ENCODE measurements at places on chromosomes 5 and 9.

DNA sequence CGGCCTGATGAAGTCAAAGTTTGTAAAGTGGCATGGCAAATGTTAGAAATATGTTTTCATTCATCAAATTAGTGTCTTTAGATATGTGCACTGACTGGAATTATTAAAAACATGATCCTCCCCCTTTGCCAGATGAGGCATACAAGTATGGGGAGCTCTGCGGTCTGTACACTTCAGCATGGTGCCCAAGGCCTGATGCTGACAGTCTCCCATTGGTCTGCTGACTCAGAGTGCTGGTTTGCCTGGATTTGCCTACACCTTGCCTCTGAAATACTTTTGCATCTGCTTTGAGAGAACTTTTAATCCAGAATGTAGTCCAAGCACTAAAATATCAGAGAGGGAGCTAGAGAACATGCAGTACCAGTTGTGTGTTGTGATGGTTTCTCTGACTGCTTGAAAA is 354.3 kb upstream of the ACTBL2 start:
- DNase-seq = no peak

DNA sequence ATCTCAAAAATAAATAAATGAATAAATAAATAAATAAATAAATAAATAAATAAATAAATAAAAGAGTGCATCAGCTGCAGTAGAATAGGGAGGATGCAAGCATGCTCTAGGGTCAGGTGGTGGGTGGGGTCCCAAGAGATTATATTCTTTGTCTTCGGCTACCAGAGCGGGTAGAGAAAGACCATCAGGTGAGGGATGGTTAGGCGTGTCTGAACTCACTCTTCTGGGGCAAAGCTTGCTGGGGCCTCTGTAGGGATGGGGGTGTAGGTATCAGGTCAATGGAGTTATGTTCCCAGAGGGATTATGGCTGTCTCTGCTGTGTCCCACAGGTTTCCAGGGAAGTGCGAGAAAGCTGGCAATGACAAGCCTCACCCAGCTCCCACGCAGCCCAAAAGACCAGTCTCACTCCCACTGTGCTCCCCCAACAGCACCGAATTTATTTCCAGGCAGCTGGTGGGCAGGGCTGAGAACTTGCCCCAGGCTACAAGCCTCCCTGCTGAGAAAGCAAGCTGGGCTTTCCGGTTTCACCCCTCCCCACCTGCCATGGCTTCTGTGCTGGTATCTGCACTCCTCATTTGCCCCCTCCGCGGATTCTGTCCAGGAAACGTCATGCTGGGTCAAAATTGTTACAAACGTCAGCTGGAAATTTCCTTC is 180.8 kb downstream of the LURAP1L start:
- DNase-seq = no peak

GRCh38 chr9:73172901-73173215 is 21.2 kb downstream of the ANXA1 start:
- no peak for DNase-seq

DNA sequence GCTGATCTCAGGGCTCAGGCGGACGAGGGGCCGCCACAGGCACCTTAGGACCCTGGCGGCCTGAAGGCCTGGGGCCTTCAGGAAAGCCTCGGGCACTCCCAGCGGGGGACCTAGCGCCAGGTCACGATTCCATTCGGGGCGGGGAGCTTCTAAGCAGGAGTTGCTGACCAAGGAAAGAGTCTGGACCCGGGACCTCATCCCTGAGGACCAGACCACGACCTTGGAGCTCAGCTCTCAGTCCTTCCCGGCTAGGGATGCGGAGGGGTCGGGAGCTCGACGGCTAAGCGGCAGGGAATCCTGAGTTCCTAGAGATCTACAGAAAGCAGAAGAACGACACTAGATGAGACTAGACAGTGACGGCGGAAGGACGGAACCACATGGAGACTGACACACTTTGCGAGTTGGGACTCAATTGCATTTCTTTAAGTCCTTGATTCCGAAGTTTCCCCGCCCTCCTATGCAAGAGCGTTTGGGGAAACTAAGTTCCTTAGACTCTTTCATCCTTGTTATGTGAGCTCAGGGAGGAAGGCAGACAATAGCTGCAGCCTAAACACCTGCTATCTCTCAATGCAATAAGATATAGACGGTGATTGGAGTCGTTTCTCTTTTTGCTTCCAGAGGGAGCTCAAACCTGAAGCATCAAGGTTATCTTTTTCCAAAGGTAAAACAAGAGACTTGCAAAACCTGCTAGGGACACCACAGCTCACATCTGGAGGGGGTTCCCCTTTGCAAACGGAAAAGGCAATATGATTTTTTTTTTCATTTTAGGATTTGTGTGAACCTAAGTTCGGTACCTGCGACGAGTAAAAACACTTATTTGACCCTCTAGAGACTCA is 9.7 kb downstream of the NR2F1-AS1 start:
- DNase-seq = no peak

GRCh38 chr5:73596705-73597328 is 29.2 kb upstream of the ARHGEF28 start:
- DNase-seq = no peak

DNA sequence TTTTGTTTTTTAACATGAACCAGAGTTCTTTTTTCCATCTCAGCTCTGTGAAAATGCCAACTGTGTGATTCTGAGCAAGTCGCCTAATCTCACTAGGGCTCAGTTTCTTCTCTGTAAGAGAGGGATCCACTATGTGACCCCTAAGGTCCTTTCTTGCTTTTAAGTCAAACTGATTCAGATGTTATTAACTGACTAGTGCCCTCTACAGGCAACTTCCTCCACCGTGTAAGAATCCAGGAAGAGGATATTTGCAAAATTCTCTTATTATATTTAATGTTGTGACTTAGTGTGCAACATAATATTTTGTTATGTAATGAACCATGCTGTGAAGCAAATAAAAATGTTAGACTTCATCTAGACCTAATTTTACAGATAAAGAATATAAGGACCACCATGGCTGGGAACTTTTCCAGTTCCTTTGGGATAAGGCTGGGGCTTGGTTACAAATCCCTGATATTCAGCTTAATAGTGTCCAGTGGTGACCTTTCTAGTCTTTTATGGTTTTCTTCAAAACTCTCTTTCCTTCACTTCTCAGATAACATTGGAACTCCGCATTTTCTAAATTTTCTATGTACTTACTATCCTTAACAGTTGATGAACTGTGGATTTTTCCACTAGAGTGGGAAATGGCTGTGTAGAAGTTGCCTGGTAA is 244.7 kb downstream of the PIK3R1 start:
- DNase-seq = peak; percentile 88

- no peak for DNase-seq
Measured at GRCh38 chr5:31047621-31048020, 145.9 kb upstream of the CDH6 start.

DNA sequence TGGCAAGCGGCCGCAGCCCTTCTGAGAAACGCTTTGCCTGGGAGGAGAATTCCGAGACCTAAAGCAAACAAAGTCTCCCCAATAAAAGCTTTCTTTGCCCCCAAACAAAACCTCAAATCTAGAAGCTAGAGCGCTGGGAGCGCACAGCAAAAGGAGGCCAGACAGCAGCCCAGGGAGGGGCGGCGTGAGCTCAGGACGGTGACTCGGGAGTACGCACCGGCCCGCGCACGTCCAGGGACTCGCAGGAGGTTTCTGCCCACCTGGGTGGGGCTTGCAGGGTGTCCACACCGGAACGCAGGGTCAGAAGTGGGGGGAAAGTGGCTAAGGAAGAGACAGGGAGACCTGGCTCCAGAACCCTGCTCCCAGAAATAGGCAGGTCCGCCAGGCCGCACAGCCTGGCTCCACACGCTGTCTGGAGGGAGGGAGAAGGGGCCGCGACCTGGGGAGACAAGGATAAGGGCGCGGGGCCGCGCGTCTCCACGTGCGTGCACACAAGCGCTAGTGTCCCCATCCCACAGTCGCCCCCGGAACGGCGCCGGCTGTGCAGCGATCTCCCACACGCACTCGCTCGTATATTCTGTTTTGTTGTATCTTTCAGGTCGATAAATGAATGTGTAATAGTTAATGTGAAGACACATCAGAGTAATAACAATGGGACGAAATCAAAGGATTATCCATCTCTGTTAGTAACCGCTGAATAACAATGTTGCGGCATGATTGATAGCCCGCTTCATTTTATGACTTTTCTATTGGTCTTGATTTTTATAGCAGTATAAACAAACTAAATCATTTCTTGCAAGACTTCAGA is 2.3 kb upstream of the OTP start:
- DNase-seq = no peak

DNA sequence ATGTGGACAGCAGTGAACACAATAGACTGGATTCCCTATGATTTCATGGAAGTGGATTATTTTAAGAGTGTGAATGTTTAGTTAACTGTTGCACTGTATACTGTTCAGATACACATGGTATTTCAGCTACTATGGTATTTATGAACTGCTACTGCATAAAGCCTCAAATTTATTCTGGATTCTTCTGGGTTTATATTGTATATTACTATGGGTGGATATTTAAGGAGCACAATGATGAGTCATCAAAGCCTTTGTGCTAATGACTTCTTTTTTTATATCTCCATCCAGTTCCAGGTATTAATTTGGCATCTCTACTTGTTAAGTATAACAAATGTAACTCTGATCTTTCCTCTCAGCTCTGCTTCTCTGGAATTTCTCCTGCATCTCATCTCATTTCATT is 6.8 kb downstream of the KDM4C start:
- no peak for DNase-seq

Data from tibial nerve (tissue), 4 donors.